B cell (primary cell): ENCODE measurements at places on chromosomes 7 and 10.
A peak's percentile ranks its signal among the peaks of the same experiment; 100 is the strongest.

- DNase-seq = peak; percentile 45
These were observed 20.8 kb downstream of the LAMB4 start for GRCh38 chr7:108109221-108109908.

DNA sequence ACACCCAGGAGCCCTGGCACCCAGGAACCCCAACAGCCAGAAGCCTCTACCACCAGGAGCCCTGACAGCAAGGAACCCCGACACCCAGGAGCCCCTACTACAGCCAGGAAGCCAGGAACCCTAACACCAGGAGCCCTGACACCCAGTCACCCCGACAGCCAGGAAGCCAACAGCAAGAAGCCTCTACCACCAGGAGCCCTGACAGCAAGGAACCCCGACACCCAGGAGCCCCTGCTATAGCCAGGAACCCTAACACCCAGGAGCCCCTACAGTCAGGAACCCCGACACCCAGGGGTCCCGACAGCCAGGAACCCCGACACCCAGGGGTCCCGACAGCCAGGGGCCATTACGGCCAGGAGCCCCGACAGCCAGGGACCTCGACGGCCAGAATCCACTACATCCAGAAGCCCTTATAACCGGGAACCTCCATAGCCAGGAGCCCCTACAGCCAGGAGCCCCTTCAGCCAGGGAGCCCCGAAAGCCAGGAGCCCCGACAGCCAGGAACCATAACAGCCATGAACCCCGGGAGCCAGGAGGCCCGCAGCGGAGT is 440 bp upstream of the GLRX3 start:
- no peak for DNase-seq

- DNase-seq = no peak
These were observed 57.9 kb downstream of the ZNF22 start for GRCh38 chr10:45058580-45058979.

DNA sequence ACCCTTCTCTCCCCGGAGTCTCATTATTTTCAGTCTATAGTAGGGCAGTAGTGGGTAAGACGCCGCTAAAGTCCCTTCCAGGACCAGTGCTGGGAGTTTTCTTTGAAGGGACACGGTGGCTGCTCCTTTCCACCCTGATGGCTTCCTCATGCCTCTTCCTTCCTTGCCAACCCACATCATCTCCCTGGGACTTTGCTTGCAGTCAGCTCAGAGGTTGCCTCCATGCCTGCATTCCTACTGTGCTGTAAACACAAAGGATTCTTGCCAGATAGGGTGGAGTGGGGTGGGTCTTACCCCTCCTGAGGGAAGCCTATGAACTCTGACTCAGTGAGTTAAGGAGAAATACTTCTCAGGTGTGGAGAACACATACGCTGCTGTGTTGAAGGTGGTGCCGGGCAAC is 59.9 kb upstream of the IGFBP3 start:
- no peak for DNase-seq

- no peak for DNase-seq
These were observed 23.9 kb upstream of the PLPP4 start for GRCh38 chr10:120433141-120433540.

DNA sequence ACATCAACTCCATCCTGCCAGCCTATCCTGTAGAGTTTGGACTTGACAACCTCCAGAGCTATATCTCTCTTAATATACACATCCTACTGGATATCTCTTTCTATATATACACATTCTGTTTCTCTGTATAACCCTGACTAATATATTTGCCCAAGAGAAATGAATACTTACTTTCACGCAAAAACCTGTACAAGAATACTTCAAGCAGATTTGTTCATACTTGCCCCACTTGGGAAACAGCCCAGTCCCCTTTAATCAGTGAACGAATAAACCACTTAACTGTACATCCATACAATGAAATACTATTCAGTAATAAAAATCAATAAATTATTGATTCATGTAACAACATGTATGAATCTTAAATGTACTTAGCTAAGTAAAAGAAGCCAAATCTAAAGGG is 251.1 kb upstream of the PHYHIPL start:
- no peak for DNase-seq

DNA sequence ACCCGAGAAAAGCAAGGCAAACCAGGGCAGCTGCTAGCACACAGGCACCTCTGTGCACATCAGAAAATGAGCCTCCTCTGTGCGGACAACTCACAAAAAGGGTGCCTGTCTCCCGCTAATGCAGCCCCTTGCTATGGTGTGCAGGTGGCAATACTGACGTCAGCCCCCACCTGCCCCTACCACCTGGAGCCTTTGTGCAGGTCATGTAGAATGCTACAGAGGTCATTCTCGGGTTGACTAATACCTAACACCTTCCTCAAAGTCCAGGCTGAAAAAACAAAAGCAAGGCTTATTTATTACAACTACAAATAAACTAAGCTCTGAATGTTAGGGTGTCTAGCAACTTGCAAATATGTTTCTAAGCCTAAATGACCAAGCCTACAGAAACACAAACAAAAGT is 13.9 kb downstream of the PIP4K2A start:
- DNase-seq = peak; percentile 34

DNA sequence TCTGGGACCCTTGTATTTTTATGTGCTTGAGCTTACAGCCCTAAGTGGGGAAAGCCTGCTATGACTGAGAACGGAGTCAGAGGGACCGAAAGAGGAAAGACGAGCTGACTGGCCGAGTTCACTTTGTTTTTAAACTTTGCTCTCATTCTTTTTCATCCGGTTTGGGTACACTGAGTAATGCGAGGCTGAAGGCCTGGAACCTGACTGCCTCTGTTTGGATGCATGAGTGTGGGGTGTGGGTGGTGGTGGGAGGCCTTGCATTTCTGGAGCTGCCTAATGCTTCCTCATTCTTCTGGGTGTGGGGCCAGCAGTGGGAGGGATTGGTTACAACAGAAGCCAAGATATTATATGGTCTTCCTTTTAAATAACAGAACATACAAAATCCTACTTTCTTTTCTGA is 155.5 kb downstream of the BUB3 start:
- DNase-seq = no peak

DNA sequence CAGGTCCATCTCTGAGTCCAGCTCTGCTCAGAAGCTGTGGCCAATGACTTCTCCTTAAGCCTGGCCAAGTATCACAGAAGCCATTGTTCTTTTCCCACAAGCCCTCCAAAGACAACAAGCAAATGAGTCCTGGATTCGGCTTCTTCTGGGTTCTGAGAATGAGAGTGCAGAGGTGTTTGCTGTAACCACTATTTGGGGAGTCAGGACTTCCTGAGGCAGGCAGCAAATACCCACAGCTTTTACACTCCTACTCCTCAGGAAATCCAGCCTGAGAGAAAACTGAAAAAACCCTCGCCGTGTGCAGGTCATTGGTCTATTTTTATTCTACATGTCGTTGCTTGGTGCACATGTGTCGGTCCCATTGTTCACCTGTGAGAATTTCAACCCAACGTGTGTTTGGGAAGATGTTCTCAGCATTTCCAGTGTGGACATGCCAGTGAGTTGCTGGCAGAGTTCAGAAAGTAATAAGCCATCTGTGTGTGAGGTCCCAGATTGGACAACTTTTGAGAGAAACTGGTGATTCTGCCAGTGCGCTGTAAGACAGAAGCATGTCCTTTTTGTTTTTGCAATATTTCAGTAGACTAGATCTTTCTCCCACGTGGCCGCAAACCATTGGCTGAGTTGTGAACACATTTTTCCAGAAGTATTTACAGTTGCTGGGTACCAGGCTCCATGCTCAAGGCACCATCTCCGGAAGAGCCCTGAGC is 121.6 kb upstream of the LYZL2 start:
- no peak for DNase-seq

GRCh38 chr10:94240491-94240890 is 122.2 kb downstream of the NOC3L start:
- DNase-seq = no peak

- no peak for DNase-seq
These were observed 21.4 kb upstream of the TPST1 start for GRCh38 chr7:66183700-66184099.

DNA sequence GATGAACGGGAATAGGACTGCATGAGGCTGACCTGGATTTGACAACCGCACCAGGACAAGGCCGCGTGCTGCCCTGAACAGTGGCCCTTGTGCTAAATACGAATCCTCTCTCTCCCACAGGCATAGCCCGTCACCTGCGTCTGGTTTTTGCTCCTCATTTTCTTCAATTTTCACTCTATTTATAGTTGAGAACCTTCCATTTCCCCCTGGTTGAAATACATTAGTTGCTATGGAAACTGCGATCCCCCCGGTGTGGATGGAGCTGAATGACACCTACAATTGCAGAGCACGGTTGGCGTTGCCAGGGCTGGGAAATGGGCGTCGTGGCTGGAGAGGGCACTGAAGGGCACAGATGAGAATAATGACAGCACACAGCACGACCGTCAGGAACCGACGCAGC is 158.6 kb upstream of the PITRM1 start:
- DNase-seq = no peak

DNA sequence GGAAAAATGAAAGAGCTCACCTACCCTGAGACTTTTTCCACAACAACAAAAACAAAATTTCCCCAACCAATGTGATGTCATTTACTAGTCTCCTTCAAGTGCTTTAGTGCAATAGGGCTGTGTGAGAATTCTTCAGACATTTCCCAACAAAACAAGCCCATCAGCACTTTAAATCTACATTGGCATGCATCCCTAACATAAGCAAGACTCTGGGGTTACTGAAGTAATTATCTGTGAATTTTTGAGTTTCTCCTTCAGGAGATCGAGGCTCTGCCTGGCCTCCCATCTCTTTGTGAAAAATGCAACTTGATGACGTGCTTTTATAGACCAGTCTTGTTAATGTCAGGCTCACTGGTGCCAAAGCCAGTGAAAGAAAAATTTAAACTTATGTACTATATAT is 255.6 kb downstream of the GFRA1 start:
- no peak for DNase-seq
